Lung (tissue), 17 donors: ENCODE measurements at places on chromosomes 6 and 20.
A peak's percentile ranks its signal among the peaks of the same experiment; 100 is the strongest.

GRCh38 chr20:44212792-44213191 lies 2.2 kb upstream of the OSER1 start:
- DNase-seq = no peak

DNA sequence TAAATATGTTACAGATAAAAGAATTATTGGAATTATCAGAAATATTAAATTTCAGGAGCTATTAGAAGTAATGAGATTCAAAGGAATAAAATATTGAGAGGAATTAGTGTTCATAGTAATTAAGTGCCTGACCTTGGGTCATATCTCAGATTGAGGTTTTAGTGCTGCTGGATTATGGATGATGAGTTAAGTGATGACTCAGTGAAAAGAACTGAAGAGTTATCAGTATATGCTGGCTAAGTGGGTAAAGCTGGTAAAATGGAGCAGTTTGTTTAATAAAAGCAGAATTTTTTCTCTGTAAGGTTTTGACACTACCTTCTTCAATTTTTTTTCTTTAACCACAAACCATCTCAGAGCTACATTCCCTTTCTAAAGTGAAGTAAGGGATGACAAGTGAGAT lies 206.7 kb downstream of the MANEA start:
- no peak for DNase-seq

DNA sequence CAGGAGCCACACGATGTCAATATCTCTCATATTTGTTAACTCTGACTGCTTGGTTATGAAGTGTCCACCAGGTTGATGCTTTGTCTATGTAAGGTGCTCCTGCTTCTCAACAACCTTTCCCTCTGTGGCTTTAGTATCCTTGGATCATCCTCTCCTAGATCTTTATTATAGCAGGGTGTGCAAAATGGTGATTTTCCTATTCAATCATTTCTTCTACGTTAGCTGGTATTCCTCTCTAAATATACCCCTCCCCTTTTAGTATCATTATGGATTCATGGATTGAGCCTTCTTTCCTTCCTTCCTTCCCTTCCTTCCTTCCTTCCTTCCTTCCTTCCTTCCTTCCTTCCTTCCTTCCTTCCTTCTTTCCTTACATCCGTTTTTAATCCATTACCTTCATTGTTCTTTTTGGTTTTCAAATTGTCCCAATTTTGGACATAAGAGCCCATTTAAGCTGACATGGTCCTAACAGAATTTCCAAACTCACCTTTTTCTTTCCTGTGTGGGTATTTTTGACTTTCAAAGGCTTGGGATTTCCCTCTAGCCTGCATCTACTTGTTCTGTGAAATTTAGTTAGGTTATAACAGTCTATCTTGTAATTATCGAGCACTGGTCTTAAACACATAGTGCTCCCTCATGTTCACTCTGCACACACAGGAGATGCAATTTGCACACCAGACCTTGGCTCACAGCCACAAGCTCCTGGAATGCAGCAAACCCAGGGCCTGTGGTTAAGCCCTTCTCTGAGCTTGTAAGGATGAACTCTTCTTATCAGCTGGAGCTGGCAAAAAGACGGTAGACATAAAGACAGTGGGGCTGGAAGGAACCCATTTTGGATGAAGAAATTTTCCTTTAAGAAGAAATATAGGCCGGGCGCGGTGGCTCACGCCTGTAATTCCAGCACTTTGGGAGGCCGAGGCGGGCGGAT lies 109.9 kb downstream of the SLC24A3 start:
- no peak for DNase-seq

DNA sequence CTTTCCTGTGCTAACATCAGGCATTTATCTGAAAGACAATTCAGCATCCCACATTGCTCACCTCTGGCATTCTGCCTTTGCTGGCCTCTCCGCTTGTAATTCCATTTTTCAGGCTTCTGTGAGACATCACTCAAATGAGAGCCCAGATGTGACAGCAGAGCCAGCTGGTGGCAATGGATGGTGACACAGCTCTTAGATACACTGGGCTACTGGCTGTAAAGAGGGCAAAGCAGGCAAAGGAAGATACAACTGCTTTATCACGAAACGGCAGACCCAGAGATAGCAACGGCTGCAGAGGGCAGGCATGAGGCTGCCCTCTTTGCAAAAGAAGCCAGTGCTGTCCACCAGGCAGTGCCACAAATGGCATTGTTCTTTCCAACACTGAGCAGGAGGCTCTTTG lies 329.8 kb downstream of the KIF16B start:
- DNase-seq = no peak

GRCh38 chr6:69988458-69989126 lies 122.2 kb downstream of the COL19A1 start:
- DNase-seq = no peak

GRCh38 chr6:159390381-159390780 lies 221.2 kb downstream of the FNDC1 start:
- no peak for DNase-seq

- DNase-seq = peak; percentile 80
Measured at GRCh38 chr6:52995913-52996645, 995 bp upstream of the GSTA4 start.

- no peak for DNase-seq
Measured at GRCh38 chr20:14861028-14861699, 523.8 kb upstream of the FLRT3 start.

DNA sequence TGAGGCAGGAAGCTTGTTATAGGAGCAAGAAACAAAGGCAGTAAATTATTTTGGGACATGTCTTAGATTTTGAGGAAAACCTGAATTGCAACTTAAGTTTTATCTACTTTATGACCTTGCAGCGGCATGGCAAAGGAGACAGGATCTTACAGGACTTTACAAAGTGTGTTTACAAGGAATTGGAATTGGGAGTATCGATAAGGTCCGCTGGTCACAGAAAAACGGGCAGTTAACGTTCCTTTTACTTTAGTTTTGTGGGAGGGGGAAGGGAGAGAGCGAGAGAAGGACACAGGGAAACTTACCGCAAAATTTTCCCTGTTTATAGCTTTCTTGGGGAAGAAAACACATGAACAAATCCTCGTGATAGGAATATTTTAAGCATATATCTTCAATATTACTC lies 1607.2 kb downstream of the GRIK2 start:
- DNase-seq = no peak

DNA sequence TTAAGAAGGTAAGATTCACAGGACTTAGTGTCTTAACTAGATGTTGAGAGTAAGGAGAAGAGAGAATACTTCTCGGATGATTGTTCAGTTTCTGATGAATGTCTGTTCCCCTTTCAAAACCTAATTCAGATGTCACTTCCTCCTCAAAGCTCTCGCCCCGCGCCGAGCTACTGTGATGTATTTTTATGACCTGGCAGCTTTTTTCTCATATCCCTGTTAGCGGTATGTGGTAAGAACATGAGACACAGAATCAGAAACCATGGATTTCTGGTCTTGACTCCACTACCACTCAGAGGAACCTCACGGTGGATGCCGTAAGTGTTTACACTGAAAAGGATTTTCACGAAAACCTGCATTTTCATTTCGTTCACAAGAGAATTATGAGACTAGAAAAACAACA lies 48.4 kb downstream of the CEP43 start:
- DNase-seq = peak; percentile 11

DNA sequence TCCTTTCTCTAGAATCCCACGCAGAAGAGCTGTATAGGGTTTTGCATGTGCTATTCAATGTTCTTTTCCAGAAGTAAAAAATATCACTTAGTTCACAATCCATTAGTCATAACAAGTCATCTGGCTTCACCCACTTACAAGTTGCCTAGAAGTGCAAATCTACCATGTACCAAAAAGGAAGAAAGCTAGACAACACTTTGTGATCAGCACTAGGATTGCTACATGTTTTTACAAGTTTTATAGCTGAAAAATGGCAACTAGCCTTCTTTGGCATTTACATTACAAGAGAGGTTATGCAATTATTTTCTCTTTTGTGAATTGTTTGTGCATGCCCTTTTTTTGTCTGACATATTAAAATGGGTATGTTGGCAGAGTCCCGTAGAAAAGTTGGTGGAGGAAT lies 85.6 kb upstream of the PTPRK start:
- DNase-seq = no peak

DNA sequence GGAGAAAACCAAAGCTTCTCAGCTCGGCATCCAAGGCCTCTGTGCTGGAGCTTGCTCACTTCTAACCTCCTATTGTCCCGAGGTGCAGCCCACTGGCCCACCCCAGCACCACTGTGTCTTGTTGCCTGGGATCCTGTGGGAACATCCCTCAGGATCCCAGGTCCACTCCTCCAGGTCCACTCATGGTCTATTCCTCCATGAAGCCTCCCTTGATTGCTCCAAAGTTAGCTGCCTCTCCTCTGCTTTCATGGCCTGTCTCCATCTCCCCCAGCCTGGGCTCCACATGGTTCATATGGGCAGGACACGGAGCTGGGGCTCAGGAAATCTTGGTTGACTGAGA lies 13.9 kb downstream of the SLA2 start:
- DNase-seq = no peak

DNA sequence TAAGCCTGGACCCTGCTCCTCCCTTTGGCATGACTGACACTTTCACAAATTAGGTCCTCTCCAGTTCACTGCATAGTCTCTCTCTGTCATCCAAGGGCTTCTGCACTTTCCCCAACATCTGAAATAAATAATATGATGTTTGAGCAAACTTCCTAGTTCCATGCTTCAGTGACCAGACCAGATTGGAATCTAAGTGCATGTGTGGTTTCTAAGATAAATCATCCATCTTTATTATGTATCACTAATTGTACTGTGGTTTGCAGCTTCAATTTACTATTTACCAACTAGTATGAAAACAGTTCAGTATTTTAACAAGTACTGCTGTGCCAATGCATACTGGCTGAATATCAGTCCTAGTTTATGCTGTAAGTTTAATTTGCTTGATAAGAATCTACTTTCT lies 18.7 kb downstream of the SESN1 start:
- DNase-seq = no peak
